Natural killer cell (primary cell): ENCODE measurements at places on chromosomes 2 and 18. TPM values are rescaled to one million over a fixed set of nuclear protein-coding genes. Genes with fewer than 3 reads are reported as not detected.

Gene IL37
- not detected for total RNA-seq

Gene SCN7A
- total RNA-seq, result not detected

Gene MTERF4
- 45.5 TPM for total RNA-seq

Gene COL4A3
- total RNA-seq, result 1.0 TPM

Gene GREB1L
- not detected for total RNA-seq

Gene LAMA3
- not detected for total RNA-seq

Gene SLC14A1
- 42.2 TPM for total RNA-seq

Gene PPP1R1C
- not detected for total RNA-seq

- no peaks in the 10 kb centered on the region for H3K4me1 ChIP-seq
- no peak overlapping the region for H3K27ac ChIP-seq
- no peaks in the 10 kb centered on the region for H3K27me3 ChIP-seq
- H3K4me3 ChIP-seq, result no peak overlapping the region
Measured at GRCh38 chr2:209351636-209352035, 72.2 kb upstream of the MAP2 start.

DNA sequence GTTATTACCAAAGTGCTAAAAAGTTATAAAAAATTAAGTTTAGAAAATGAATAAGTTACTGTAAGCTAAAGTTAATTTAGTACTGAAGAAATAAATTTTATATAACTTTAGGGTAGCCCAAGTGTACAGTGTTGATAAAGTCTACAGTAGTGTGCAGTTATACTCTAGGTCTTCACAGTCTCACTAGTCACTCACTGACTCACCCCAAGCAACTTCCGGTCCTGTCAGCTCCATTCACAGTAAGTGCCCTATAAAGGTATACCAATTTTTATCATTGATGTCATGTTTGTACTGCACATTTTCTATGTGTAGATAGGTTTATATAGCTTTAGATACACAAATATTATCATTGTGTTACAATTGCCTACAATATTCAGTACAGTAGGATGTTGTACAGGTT is 518.3 kb upstream of the PIK3C3 start:
- H3K27me3 ChIP-seq, result no peaks in the 10 kb centered on the region
- H3K4me1 ChIP-seq, result no peaks in the 10 kb centered on the region
- no peak overlapping the region for H3K4me3 ChIP-seq
- no peaks in the 10 kb centered on the region for H3K36me3 ChIP-seq
- no peak overlapping the region for H3K27ac ChIP-seq

GRCh38 chr18:77859634-77860033 is 610.0 kb downstream of the GALR1 start:
- H3K4me3 ChIP-seq, result no peak overlapping the region
- no peaks in the 10 kb centered on the region for H3K4me1 ChIP-seq
- DNase-seq, result no peak

GRCh38 chr2:217160103-217160743 is 300.4 kb upstream of the TNP1 start:
- H3K27me3 ChIP-seq, result peaks cover 4% of the 10 kb centered on the region
- no peak for DNase-seq
- H3K4me3 ChIP-seq, result no peak overlapping the region
- no peaks in the 10 kb centered on the region for H3K36me3 ChIP-seq

GRCh38 chr2:205765151-205765550 is 82.8 kb downstream of the NRP2 start:
- no peak for DNase-seq
- H3K4me3 ChIP-seq, result no peak overlapping the region
- H3K36me3 ChIP-seq, result no peaks in the 10 kb centered on the region
- H3K27me3 ChIP-seq, result peaks cover 5% of the 10 kb centered on the region
- H3K27ac ChIP-seq, result no peak overlapping the region
- H3K4me1 ChIP-seq, result no peaks in the 10 kb centered on the region

DNA sequence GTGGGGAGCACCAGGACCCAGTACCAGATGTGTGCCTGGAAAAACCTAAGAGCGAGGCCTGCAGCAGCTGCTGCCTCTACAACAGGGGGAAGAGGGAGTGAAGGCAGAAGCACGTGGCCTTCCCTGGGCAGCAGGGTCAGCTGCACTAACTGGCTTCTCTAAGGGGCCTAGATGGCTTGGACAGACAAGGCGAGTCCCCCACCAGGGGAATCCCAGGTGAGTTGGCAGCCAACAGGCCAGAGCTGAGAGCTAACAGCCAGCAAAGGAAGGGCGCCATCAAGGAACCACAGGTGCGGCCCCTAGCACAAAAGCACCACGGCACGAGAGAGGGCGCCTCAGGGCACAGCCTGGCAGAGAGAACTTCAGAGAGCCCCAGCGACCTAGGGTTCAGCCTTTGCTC is 19.8 kb upstream of the MAL start:
- no peak overlapping the region for H3K27ac ChIP-seq
- no peaks in the 10 kb centered on the region for H3K27me3 ChIP-seq
- no peak for DNase-seq
- H3K36me3 ChIP-seq, result no peaks in the 10 kb centered on the region
- H3K4me3 ChIP-seq, result no peak overlapping the region
- no peaks in the 10 kb centered on the region for H3K4me1 ChIP-seq

DNA sequence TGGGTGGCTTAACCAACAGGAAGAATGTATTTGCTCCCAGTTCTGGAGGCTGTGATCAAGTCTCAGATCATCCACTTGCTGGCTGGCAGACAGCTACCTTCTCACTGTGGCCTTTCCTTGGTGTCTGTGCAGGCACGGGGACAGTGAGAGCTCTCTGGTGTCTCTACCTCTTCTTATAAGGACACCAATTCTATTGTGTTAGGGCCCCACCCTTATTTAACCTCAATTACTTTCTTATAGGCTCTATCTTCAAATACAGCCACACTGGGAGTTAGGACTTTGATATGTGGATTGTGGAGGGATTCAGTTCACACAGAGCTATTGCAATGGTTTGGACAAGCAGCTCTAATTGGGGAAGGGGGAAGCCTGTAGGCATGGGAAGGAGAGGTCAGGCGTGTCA is 25.3 kb upstream of the IL1RN start:
- H3K4me3 ChIP-seq, result no peak overlapping the region
- peaks cover 9% of the 10 kb centered on the region for H3K4me1 ChIP-seq
- H3K27ac ChIP-seq, result no peak overlapping the region
- H3K36me3 ChIP-seq, result no peaks in the 10 kb centered on the region

DNA sequence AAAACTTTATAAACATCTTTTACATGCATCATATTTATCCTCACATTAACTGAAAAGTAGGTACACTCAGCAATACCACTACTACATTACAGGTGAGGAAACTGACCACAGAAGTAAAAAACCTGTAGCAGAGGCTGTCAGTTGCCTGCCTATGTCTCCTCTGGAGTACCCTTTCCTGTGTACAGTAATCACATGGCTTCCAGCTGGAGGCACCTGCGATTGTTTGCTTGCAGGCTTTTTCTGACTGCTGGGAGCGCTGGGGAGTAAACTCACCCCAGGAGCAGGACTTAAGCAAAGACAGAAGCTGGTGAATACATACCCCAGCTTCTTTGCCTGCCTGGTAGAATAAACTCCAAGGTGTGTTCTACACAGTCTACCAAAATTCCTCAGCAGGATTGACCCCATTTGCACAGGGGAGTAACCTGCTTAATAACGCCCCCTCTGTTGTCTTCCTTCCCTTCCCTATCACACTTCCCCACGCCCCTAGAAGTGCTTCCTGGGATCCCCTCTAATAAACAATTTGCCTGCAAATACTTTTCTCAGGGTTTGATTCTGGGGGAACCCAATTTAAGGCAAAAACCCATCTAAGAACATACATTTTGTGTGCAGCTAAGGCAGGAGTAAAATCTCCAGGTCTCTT is 138.9 kb downstream of the PTH2R start:
- H3K4me3 ChIP-seq, result no peak overlapping the region
- DNase-seq, result no peak
- H3K27ac ChIP-seq, result no peak overlapping the region
- H3K27me3 ChIP-seq, result no peaks in the 10 kb centered on the region

- H3K36me3 ChIP-seq, result no peaks in the 10 kb centered on the region
- no peaks in the 10 kb centered on the region for H3K27me3 ChIP-seq
- no peak for DNase-seq
Measured at GRCh38 chr2:220533485-220533884, 906.1 kb downstream of the SLC4A3 start.

- H3K4me1 ChIP-seq, result no peaks in the 10 kb centered on the region
- H3K27me3 ChIP-seq, result no peaks in the 10 kb centered on the region
- no peak overlapping the region for H3K4me3 ChIP-seq
- no peak for DNase-seq
Measured at GRCh38 chr2:71235930-71236587, 9.2 kb upstream of the PAIP2B start.

- H3K4me1 ChIP-seq, result no peaks in the 10 kb centered on the region
- DNase-seq, result no peak
- H3K27ac ChIP-seq, result no peak overlapping the region
- no peaks in the 10 kb centered on the region for H3K36me3 ChIP-seq
- no peak overlapping the region for H3K4me3 ChIP-seq
Measured at GRCh38 chr18:74899554-74899953, 301.9 kb downstream of the ZNF407 start.

- no peaks in the 10 kb centered on the region for H3K27me3 ChIP-seq
- H3K4me3 ChIP-seq, result no peak overlapping the region
- H3K36me3 ChIP-seq, result no peaks in the 10 kb centered on the region
- peak; percentile 61 for DNase-seq
- H3K4me1 ChIP-seq, result peaks cover 4% of the 10 kb centered on the region
- H3K27ac ChIP-seq, result no peak overlapping the region
Measured at GRCh38 chr2:105114551-105114950, 76.7 kb downstream of the MRPS9 start.

GRCh38 chr2:111072220-111072871 is 48.4 kb upstream of the BCL2L11 start:
- H3K4me3 ChIP-seq, result no peak overlapping the region
- no peaks in the 10 kb centered on the region for H3K36me3 ChIP-seq
- no peak for DNase-seq

DNA sequence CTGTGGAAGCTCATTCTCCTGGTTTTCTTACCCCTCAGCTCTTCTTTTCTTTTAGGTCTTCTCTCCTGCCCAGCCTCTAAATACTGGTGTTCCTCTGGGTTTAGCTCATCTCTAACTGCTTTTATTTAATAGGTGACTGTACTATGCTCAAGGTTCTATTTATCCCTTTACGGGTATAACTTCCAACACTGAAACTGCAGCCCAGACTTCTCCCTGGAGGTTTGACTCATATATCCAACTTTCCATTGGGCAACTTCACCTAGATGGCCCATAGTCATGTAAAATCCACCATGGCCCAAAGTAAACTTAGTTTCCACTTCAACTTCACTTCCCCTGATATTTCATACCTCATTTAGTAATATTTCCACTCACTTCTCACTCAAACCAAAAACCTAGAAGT is 273.1 kb downstream of the PLCL1 start:
- H3K27me3 ChIP-seq, result no peaks in the 10 kb centered on the region
- no peaks in the 10 kb centered on the region for H3K4me1 ChIP-seq
- DNase-seq, result no peak
- no peak overlapping the region for H3K4me3 ChIP-seq
- H3K36me3 ChIP-seq, result no peaks in the 10 kb centered on the region
- no peak overlapping the region for H3K27ac ChIP-seq

GRCh38 chr2:154142480-154142879 is 270.8 kb downstream of the GALNT13 start:
- H3K4me1 ChIP-seq, result no peaks in the 10 kb centered on the region
- DNase-seq, result no peak
- no peaks in the 10 kb centered on the region for H3K27me3 ChIP-seq
- no peak overlapping the region for H3K4me3 ChIP-seq
- no peak overlapping the region for H3K27ac ChIP-seq

- H3K36me3 ChIP-seq, result no peaks in the 10 kb centered on the region
- no peak for DNase-seq
- H3K27ac ChIP-seq, result no peak overlapping the region
- H3K4me3 ChIP-seq, result no peak overlapping the region
- peaks cover 35% of the 10 kb centered on the region for H3K4me1 ChIP-seq
- no peaks in the 10 kb centered on the region for H3K27me3 ChIP-seq
Measured at GRCh38 chr2:54605836-54606235, 117.6 kb upstream of the EML6 start.

DNA sequence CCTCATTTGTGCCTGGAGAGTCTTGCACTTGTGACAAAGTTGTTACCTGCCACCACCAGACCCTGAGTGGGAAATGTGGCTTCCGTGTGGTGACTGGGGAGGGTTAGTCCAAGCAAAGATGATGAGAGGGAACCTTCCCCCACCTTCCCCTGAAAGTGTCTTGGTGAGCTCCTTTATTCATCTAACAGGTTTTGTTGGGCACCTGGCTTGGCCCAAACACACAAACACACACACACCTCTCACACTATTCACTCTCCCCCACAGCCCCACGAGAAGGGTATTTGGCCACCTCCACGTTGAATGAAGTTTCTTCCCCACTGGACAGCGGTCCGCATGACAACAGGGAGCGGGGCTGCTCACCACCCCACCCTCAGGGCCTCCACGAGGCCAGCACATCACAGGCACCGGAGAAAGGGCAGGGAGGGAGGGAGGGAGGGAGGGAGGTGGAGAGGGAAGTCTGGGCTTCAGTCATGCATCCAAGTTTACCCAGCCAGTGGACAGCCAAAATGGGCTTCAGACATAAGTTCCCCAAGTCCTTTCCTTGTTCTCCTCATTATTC is 1.4 kb downstream of the CIB4 start:
- peaks cover 3% of the 10 kb centered on the region for H3K27me3 ChIP-seq
- H3K27ac ChIP-seq, result no peak overlapping the region
- no peaks in the 10 kb centered on the region for H3K36me3 ChIP-seq
- peaks cover 5% of the 10 kb centered on the region for H3K4me1 ChIP-seq
- no peak overlapping the region for H3K4me3 ChIP-seq
- no peak for DNase-seq
